GM23338 (cell line): ENCODE measurements at places on chromosomes 11 and 22.

GRCh38 chr22:34410111-34410510 is 489.8 kb upstream of the LARGE1 start:
- no peak for DNase-seq

DNA sequence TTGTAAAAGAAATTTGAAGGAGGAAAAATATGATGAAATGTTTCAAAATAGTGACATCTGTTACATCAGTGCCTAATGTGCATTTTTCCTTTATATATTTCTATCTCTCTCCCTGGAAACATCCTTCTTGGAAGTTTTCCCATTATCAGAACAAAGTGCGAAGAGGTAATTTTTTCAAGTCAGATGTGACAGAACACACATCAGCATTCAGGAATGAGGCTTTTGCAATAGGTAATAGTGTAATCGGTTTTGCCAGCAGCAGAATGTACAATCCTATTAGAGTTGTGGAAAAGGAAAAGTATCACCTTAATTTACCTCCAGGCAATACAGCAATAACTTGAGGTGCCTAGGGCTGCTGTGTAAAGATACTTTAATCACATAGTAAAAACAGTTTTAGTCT is 275.8 kb downstream of the FAT3 start:
- no peak for DNase-seq

DNA sequence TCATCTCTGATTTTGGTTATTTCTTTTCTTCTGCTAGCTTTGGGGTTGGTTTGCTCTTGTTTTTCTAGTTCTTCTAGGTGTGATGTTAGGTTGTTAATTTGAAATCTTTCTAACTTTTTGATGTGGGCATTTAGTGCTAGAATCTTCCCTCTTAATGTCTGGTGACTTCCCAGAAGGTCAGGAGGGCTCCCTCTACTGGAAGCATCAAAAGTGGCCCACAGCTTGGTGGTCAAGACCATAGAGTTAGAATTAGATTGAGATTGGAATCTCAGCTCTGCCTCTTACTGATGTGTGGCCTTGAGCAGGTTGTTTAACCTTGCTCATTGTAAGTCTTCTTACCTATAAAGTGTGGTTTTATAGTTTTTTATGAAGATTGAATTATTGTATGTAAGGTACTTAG is 99.3 kb downstream of the FDX1 start:
- peak; percentile 65 for DNase-seq

GRCh38 chr22:42326801-42327200 is 56.3 kb upstream of the TCF20 start:
- no peak for DNase-seq

- DNase-seq, result no peak
Measured at GRCh38 chr22:19424186-19424500, 7.4 kb downstream of the HIRA start.

GRCh38 chr11:122642472-122642922 is 13.0 kb upstream of the UBASH3B start:
- DNase-seq, result no peak

DNA sequence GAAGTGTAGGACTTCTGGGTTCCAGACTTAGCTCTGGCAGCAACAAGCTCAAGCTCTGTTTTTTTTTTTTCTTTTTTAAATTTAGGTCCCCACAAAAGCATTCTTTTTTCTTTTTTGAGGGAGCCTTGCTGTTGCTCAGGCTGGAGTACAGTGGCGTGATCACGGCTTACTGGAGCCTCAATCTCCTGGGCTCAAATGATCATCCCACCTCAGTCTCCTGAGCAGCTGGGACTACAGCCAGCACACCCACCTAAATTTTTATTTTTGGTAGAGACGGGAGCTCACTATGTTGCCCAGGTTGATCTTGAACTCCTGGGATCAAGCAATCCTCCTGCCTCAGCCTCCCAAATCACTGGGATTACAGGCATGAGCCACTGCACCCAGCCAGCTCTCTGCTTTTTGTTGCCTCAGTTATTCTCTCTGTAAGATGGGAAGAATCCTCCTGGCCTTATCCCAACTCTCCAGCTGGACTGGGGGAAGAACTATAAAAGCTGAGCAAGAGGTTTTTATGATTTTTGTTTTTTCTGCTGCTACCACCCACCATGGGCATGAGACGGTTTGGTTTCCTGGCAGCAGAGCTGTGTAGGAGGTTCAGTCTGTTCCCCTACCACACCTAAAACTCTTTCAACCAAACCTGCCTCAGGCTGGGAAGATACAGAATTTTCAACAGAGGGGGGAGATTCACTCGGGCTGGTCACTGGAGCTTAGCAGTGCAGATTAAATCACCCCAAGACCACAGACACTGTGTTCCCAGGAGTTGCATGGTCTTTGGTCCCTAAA is 11.6 kb upstream of the MTFP1 start:
- no peak for DNase-seq

- peak; percentile 21 for DNase-seq
Measured at GRCh38 chr11:84091212-84091986, 805.2 kb upstream of the CCDC90B start.

- no peak for DNase-seq
Measured at GRCh38 chr22:48866906-48867681, 960.6 kb downstream of the BRD1 start.

- peak; percentile 1 for DNase-seq
Measured at GRCh38 chr11:109892321-109892794, 200.8 kb upstream of the ZC3H12C start.
